Midbrain (tissue), 1 donor: ENCODE measurements at places on chromosomes 1 and 21.

DNA sequence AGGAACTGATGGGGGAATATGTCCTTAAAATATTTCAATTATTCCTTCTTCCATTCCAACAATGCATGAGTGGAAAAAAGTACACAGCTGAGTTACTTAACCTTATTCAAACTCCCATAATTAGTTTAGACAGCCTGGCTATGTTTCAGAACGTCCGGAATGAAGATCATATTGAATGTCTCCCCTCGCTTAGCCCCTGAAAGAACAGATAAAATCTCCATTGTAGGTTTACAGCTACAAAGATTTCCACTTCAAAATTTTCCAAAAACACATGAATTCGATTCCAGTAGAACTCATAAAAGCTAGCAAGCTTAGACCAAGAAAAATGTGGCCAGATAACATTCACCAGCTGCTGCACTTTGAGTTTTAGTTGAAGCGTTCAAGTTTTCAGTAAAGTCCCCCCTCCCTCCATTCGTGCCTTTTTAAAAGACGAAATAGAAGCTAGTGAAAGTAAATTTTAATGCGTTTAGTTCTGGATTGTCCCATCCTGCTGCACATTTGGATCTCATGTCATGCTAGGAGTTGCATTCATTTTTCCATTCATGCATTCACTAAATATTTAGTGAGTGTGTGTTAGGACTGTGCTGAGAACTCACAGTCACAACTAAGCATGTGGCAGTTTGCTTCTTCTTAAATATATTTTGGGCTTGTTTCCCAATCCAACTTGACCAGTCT is 29.4 kb upstream of the SSX2IP start:
- DNase-seq = no peak

- DNase-seq = no peak
Observed at GRCh38 chr1:26477446-26478152, 5.4 kb downstream of the HMGN2 start.

GRCh38 chr21:45698493-45699184 is 55.1 kb downstream of the PCBP3 start:
- DNase-seq = no peak

GRCh38 chr1:233473549-233474204 is 140.2 kb upstream of the KCNK1 start:
- no peak for DNase-seq
